ENCODE measurements at places on chromosomes 6 and 20. TPM values are rescaled to one million over a fixed set of nuclear protein-coding genes. Genes with fewer than 3 reads are reported as not detected.

DNA sequence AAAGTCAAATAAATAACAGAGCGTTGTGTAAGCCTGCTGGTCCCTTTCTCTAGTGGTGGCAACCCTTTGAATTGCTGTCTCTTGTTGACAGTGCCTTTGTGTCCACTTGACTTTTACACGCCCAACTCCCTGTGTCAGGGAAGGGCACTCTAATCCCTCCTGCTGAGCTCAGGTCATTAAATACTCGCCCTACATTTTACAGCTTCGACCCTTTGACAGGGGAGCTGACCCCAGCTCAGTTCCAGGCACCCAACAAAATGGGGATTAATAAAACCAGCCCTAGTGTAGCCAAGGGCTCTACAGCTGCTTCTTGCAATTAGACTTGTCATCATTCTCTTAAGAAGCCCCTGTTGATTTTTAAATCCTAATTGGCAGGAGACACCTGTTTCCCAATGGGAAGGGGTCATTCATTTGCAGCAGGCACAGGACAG, 308.2 kb downstream of the EYA4 start:
- H3K4me1 ChIP-seq: peaks cover 48% of the 10 kb centered on the region
- H3K27me3 ChIP-seq: peaks cover 7% of the 10 kb centered on the region
- H3K27ac ChIP-seq: no peak overlapping the region
- H3K4me3 ChIP-seq: no peak overlapping the region
- H3K36me3 ChIP-seq: no peaks in the 10 kb centered on the region

DNA sequence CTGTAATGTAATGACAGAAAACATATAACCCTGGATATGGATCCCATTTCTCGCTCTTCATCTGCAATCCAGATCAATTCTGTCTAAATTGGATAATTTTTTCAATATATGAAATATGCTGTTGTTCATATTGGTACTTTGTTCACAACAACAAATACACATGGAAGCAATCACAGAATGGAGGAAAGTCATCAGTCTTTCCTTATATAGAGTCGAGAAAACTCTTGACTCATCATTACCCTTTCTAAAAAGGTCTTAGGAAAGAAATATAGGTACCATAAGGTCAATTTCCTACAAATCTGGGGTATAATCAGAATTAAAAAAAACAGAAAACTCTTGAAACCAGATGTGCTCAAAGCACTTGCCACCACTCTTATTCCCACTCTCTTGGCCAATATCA, 677.6 kb upstream of the ID4 start:
- no peak overlapping the region for H3K4me3 ChIP-seq
- no peaks in the 10 kb centered on the region for H3K27me3 ChIP-seq
- DNase-seq: no peak
- H3K27ac ChIP-seq: no peak overlapping the region
- no peaks in the 10 kb centered on the region for H3K4me1 ChIP-seq

- H3K27me3 ChIP-seq: peaks cover 2% of the 10 kb centered on the region
- peaks cover 59% of the 10 kb centered on the region for H3K4me1 ChIP-seq
- peak; percentile 58 for DNase-seq
- H3K4me3 ChIP-seq: no peak overlapping the region
These were observed 83.5 kb downstream of the HAO1 start for GRCh38 chr20:7856756-7857155.

GRCh38 chr20:62929051-62929538, 2.8 kb upstream of the DIDO1 start:
- DNase-seq: peak; percentile 21
- H3K36me3 ChIP-seq: peaks cover 8% of the 10 kb centered on the region
- H3K4me3 ChIP-seq: peak overlapping the region; percentile 88
- H3K27ac ChIP-seq: peak overlapping the region; percentile 86

GRCh38 chr20:21391972-21392352, 5.4 kb downstream of the NKX2-4 start:
- H3K36me3 ChIP-seq: peaks cover 33% of the 10 kb centered on the region
- no peak overlapping the region for H3K4me3 ChIP-seq
- peaks cover 30% of the 10 kb centered on the region for H3K27me3 ChIP-seq
- DNase-seq: no peak
- H3K4me1 ChIP-seq: peaks cover 14% of the 10 kb centered on the region

DNA sequence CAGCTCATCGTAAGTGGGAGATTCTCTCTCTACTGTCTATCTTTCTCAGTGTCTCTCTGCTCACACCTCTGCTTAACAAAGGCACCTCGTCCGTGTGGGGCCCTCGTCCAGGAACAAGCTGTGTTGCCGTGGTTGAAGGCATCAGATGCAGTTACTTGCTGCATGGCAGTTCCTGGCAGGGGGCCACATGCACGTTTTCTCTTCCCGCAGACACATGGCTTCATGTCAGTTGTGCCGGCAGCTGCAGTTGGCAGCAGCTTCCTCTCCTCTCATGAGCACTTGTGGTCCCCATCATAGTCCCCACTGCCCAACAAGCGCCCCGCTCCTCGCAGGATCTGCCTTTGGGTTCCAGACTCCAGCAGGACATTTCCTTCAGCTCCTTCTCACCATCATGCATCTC, 7.1 kb upstream of the AFDN start:
- no peak for DNase-seq
- H3K36me3 ChIP-seq: no peaks in the 10 kb centered on the region
- H3K4me1 ChIP-seq: peaks cover 6% of the 10 kb centered on the region
- no peak overlapping the region for H3K4me3 ChIP-seq
- no peak overlapping the region for H3K27ac ChIP-seq
- H3K27me3 ChIP-seq: peaks cover 9% of the 10 kb centered on the region

DNA sequence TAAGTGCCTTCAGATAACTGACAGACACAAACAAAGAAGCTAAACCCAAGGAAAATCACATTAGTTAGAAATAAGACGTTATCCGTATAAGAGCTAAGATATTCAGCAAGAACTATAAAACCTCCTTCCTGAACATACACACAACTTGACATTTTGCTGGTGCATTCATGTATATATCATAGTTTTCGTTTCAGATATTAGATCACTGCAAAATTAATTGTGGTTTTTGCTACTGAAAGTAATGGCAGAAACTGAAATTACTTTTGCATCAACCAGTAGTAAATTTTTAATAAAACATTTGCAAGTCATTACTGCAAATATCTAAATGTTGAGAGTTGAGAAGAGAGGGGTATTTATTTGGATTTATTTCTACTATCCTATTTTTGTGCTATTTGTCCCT, 26.1 kb upstream of the KCNQ5 start:
- peaks cover 9% of the 10 kb centered on the region for H3K4me1 ChIP-seq
- no peak overlapping the region for H3K27ac ChIP-seq
- no peaks in the 10 kb centered on the region for H3K27me3 ChIP-seq
- H3K4me3 ChIP-seq: no peak overlapping the region
- H3K36me3 ChIP-seq: no peaks in the 10 kb centered on the region

The MRPL18 gene
- total RNA-seq: 79.6 TPM

The HLA-DRB1 gene
- total RNA-seq: not detected

The OR2J3 gene
- not detected for total RNA-seq

Measured in HFFc6 (cell line).